ENCODE measurements at places on chromosomes 5 and 9.
A peak's percentile ranks its signal among the peaks of the same experiment; 100 is the strongest.

- peak; percentile 54 for DNase-seq
These were observed at the start of gene NACC2 for GRCh38 chr9:136095070-136096058. Gene NACC2 (minus strand): TSS chr9:136095289. CDS start chr9:136050521, 44,768 bp downstream.

- DNase-seq: no peak
These were observed 41.8 kb downstream of the CAST start for GRCh38 chr5:96703995-96704394.

DNA sequence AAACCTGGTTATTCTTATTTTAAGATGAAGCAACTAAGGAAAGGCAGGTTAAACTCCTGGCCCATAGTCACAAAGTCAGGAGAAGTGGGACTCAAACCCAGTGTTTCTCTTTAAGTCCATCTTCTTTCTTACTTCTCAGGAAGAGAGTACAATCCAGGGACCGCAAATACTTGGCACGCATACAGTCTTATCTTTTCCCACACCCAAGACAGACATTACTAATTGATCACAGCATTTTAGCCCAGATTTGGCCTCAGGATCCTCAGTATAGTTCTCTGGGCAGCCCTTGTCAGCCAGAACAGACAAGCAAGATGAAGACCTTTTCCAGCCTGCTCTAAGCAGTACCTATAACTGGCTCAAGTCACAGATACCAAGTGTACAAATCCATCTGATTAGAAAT is 125.5 kb upstream of the RAI14 start:
- no peak for DNase-seq

DNA sequence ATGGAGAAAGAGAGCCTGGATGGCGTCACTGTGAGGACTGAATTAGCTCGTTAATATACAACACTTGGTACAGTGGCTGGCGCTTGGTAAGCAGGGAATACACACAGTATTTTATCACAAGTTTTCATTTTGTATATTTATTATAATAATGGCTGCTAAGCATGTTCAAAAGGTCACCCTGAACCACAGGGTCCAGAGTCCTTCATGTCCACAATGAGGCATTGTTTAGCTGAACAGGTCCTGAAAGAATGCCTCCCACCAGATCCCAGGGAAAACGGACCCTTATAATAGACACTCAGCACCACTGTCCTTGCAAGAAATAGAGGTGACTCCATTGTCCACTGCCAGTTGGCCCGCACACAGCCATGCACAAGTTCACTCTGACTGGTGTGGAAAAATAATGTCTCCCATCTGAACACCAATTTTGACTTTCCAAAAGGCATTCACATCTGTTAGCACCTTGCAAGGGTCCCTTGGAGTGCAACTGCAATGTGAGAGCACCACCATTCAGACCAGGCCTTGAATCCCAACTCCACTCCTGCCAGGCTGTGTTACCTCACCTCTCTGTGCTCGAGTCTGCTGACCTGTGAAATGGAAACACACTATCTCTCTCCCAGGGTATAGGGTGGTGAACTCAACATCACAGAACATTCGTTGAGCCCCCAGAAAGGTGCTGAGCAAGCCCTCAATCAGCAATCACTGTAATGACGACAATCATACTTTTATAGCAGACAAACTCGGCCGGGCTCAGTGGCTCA is 3.9 kb downstream of the VDAC1 start:
- DNase-seq: no peak

GRCh38 chr5:72185496-72186329 is 78.4 kb downstream of the MAP1B start:
- DNase-seq: no peak

- no peak for DNase-seq
These were observed 782 bp upstream of the CDC20B start for GRCh38 chr5:55173687-55174230.

DNA sequence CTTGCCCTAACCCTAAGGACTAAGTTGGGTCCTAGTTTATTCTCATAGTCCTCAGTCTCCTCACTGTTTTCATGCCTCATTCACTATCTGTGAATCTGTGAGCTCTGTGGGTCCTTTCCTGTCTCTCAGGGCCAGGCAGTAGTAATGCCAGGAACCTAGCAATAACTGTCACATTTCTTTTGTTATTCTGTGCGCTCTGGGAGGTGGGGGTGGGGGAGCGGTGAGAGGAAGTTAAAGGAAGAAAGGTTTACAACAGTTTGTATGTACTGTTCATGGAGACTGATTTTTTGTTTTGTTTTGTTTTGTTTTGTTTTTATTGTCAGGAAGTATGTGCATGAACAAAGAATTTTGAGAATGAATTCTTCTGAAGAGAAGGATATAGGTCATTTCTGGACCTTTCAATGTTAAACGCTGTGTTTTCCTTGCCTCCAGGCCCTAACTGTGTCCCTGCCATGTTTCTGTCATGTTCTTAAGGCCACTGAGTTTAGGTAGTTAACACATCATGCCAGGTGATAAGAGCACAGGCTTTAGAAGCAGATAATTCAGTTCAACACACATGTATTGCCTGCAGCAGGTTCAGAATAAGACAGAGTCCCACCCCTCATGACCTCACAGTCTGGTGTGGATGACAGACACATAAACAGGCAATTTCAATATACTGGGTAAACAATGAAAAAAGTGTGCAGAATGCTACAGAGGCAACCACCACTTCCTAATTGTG is 13.3 kb upstream of the FEM1C start:
- no peak for DNase-seq

DNA sequence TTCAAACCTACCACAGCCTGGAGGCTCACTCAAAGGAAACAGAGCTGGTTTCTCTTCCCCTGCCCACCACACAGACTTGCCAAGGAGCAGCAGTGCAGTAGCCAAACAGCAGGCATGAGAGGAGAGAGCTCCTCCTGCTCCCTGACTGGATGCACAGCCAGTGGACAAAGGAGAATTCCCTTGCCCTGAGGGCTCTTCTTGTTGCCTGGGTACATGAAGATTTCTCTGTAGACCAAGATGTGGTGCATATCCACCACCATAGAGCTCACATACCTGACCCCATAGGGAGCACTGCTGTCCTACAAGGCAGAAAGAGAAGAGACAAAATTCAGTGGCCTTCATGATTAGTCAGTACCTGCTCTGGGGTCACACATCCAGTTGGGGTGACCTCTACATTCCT is 56.3 kb upstream of the SPATA31E1 start:
- no peak for DNase-seq

DNA sequence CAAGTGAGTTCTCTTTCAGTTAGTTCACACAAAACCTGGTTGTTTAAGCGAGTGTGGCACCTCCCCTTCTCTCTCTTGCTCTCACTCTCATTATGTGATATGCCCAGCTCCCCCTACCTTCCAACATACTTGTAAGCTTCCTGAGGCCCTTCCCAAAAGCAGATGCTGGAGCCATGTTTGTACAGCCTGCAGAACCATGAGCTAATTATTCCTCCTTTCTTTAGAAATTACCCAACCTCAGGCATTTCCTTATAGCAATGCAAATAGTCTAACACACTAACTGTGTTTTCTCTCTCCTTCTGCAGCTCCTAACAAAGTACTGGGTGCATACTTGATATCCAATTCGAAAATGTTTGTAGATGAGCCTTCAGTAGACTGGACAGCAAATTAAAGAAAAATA is 62.7 kb downstream of the TRIM32 start:
- no peak for DNase-seq

DNA sequence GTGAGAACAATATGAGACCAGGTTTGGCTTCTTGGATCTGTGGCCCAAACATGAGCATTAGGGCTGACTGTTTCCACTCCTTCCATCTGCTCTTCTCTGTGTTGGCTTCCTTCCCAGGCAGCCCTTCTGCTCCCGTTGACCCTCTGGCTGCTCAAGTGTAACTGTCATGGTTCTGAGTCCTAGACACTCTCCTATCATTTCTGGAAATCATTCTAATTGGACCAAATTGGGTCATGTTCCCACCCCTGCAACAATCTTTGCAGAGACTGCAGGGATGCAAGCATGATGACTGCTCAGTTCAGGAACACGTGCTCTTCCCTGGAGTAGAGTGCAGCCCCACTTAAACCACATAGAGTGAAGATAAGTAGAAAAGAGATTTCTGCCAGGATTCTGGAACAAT is 741.4 kb downstream of the TAF11L14 start:
- DNase-seq: no peak

GRCh38 chr9:80320916-80321315 is 749.2 kb downstream of the TLE4 start:
- no peak for DNase-seq

DNA sequence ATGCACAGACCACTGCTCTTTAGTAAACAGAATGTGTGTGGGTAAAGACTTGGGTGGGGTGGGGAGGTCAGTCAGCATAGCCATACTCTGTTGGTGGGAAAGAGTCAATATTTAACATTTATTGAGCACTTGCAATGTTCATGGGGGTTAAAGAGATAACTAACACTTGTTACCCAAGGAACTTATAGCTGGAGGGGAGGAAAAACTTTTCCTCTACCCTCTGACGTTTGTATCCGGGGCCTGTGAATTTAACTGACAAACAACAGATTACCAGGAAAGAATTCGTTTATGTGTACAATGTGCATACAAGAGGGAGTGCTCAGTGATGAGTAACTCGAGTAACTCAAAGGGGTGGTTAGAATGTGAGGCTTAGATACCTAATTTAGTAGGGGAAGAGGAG is 6.8 kb upstream of the CLINT1 start:
- DNase-seq: no peak

GRCh38 chr9:106314476-106314875 is 548.5 kb upstream of the ZNF462 start:
- no peak for DNase-seq

- DNase-seq: no peak
These were observed 74.3 kb downstream of the NDFIP1 start for GRCh38 chr5:142182840-142183239.

- DNase-seq: no peak
These were observed 78.9 kb upstream of the PAPPA start for GRCh38 chr9:116074658-116075057.

GRCh38 chr5:66850354-66851075 is 254.3 kb downstream of the MAST4 start:
- no peak for DNase-seq

- DNase-seq: no peak
These were observed 2.0 kb downstream of the JMY start for GRCh38 chr5:79237740-79238560.

- no peak for DNase-seq
These were observed 116.0 kb upstream of the SMIM23 start for GRCh38 chr5:171669571-171669970.

DNA sequence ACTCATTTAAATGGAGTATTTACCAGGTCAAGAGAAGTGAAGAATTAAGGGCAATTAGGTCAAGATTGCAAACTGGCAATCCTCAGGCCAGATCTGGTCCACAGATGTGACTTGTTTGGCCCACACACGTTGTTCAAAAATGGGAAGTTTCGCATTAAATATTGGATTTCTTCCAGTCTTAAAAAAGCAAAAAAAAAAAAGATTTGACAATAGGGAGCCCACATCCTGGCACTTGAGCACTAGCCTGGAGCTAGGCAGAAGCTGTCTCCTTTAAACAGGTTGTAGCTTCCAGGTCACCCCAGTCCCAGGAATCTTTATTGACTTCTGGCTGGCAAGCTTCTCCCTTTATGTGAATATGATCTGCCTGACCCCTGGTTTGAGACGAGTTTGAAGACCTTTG is 520.4 kb downstream of the RAB3C start:
- DNase-seq: no peak

GRCh38 chr9:131271506-131271931 is 4.8 kb downstream of the FAM78A start:
- no peak for DNase-seq

- DNase-seq: no peak
These were observed 57.6 kb downstream of the MAMDC2 start for GRCh38 chr9:70101265-70101664.

DNA sequence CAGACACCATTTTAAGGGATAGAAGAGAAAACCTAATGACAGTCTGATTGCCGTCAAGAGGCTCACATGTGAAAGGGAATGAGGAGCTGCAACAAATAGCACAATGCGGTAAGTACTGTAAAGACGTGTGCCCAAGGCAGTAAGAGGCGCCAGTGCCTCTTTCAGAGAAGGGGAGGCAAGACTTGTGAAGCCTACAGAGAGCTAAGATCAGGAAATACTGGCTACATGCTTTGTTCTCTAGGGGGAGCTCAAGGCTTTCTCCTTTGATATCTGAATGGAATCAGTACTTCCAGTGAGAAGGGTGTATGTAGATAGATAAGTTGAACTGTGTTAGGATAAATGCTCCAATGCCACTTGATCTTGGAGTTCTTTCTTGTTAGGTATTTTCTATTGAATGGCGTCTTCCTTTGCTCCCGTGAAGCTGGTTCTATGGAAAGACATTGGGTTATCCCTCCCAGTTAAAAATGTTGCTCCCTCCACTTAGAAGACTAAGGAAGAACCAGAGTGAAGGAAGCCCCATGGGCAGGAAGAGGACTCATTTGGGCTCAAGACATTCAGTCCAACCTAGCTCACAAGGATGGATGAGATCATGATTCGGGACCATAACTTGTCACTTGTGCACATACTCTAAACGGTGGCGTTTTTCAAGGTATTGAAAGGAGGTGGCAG is 23.5 kb upstream of the ALDOB start:
- peak; percentile 58 for DNase-seq

- no peak for DNase-seq
These were observed 1858.6 kb upstream of the CDH9 start for GRCh38 chr5:28896949-28897348.

- no peak for DNase-seq
These were observed 229.6 kb upstream of the IRX2 start for GRCh38 chr5:2981035-2981434.

DNA sequence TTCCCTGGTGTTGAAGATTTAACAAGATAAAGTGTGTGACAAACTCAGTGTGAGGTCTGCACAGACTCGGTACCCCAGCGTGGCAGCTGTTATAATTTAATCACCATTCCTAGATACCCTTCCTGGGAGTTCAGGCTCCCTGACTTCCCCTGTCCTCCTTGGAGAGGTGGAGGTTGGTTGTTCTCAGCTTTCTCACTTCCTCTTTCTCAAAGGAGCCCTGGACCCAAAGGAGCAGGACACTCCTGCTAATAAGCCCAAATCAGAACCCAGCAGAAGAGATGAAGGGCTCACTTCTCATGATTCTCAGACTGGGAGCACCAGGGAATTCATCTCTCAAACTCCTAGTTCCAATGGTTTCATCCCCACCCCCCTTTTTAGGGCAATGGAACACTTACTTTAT is 58.2 kb downstream of the GTF3C4 start:
- DNase-seq: no peak

DNA sequence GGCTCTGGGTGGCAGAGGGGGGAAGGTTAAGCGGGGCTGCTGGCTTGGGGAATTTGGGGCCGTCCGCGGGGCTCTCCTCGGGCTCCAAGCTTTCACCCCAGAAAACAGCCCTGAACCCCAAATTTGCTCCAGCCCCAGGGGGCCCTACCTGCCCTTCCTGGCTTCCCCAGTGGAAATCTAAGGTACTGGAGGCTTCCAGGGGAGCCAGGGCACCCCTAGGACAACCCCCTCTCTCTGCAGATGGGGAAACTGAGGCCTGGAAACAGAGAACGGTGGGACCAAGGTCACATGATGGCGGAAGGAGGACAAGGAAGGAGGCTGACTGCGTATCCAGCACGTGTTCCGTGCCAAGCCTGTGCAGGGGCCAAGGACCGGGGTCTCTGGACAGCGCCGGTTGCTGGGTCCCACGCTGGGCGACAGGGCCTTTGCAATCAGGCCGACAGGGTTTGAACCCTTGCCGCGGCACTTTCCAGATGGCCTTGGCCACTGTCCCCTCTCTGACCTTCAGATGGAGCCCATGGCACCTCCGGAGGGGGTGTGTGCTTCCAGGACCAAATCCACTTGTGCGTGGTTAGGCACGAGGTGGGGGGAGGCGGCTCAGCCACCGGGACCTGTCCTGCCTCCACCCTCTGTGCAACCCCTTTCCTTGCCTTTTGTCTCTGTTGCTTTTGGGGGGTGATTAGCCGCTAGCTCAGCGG is 183.1 kb downstream of the C9orf50 start:
- no peak for DNase-seq

- DNase-seq: no peak
These were observed 557 bp upstream of the IL3 start for GRCh38 chr5:132059696-132060500.

GRCh38 chr9:84862308-84862707 is 192.8 kb downstream of the NTRK2 start:
- no peak for DNase-seq
